ENCODE measurements at places on chromosomes 2 and 18.

DNA sequence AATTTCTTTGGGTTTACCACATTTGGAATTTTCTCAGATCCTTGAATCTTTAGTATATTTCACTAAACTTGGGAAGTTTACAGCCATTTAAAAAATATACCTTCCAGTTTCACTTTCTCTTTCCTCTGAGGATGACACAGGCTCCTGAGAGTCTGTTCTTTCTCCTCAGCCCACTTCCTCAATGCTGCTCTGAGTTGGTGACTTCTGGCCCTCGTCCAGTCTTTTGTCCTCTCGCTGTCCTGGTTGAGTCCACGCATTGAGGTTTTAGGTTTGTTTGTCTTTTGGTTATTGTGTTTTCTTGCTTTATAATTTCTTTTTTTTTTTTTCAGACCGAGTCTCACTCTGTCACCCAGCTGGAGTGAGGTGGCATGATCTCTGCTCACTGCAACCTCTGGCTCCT lies 40.7 kb upstream of the GALR1 start:
- DNase-seq, result peak; percentile 28

GRCh38 chr2:223475901-223476300 lies 126.3 kb downstream of the SCG2 start:
- no peak for DNase-seq

GRCh38 chr2:169965495-169965894 lies 138.2 kb downstream of the UBR3 start:
- DNase-seq, result no peak

GRCh38 chr2:197973772-197974171 lies 169.4 kb downstream of the PLCL1 start:
- DNase-seq, result peak; percentile 12

- DNase-seq, result no peak
These were observed 56.0 kb downstream of the PIK3C3 start for GRCh38 chr18:42011053-42011452.

DNA sequence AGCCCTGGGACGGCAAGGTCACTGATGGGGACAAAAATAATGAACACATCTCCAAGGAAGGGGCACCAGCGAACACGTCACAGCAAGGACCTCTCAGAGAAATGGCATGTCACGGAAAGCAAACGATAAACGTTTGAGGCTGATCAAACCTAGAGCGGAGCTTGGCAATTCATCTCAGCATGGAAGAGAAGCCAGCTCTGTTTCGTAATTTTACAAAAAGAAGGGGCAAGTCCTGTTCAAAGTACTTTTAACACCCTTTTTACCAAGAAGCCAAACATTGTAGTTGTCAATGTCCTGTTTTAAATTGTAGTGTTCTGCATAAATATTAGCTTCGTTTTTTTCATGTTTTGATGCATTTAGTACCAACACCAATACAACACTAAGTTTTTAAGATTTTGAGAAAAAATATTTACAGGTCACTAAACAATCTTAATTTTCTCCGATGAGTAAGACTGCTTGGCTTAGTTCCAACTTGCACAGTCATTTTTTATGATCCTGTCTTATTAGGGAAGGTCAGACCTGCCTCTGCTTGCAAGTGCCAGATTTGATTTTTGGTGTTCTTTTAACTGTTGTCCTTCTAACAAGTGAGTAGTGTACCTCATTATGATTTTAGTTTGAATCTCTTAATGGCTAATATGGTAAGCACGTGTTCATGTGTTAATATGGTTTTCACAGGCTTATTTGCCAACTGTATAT lies 818.5 kb upstream of the SALL3 start:
- no peak for DNase-seq

DNA sequence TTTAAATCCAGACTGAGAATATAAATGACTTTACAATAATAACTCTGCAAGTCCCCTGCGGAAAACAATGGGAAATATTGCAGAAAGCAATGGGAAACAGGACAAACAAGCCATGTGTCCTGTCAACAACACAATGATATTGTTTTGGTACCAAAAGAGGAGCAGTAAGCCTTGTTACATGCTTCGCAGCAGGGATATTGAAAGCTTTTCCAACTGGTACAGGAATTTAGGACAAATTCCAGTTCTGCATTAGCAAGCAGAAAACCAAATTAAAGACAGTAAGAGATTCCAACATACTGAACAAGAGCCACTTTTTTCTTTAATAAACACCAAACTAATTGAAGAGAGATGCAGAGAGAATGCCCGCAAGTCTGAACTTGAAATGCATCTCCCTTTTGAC lies 30.0 kb downstream of the FRZB start:
- no peak for DNase-seq

DNA sequence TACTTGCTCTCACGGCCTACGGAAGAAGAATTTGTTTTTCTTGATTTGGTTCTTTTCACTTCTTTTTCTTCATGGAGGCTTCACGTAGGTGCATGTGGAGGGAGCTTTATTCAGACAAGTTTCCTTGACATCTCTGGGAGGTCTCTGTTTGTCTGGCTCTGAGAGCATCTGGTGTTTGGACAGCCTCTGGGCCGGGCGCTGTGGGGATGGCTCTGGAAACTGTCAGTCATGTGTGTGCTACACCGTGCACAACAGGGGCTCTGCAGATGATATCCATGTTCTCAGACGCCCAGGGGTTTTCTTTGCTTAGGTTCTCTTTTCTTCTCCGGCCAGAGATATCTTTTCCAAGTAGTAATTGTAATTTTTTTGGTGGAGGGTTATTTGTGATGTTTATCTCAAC lies 130.7 kb downstream of the SH3RF3 start:
- DNase-seq, result no peak

DNA sequence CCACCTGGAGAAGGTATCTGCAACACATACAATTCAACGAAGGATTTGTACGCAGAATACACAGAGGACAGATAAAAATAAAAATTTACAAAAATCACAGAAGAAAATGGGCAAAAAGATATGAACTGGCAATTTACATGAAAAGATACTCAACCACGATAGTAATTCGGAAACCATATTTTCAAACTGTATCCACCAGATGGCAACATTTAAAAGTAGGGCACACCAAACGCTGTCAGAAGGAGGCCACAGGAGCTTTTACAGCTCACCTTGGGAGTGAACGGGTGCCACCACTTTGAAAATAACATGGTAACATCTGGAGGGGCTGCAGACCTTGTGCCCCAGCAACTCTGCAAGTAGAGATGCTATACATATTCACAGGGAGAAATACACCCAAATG lies 9.8 kb downstream of the KIF1A start:
- DNase-seq, result no peak

All from fibroblast of upper back skin (primary cell).